ENCODE measurements at places on chromosomes 3 and 15.

GRCh38 chr3:41888368-41889076, 73.4 kb downstream of the ULK4 start:
- DNase-seq = no peak

DNA sequence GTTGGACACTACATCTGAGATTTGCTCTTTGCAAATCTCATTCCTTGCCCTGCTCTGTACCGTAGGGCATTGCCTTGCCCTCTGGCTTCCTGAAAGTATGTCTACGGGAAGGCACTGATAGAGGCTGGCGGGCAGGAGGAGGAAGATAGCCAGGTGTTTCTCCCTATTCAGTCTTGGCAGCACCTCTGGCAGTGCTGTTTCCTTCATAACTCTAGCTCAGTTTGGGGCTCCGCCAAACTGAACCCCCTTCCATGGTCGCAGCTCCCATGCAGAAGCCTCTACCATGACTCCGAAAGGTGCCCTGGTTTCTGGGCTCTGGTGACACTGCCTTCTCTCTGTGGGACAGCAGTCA, 122.3 kb upstream of the PRR20G start:
- DNase-seq = no peak

- no peak for DNase-seq
Observed at GRCh38 chr3:10164546-10165393, at the start of gene IRAK2. Gene IRAK2, plus strand, starts transcription at chr3:10164919. Its CDS starts 36 bp downstream, at chr3:10164955.

- no peak for DNase-seq
Observed at GRCh38 chr3:135125171-135125801, 330.2 kb downstream of the EPHB1 start.

- no peak for DNase-seq
Observed at GRCh38 chr3:38138349-38139190, at the start of gene MYD88. Gene MYD88, plus strand, starts transcription at chr3:38138661. Its CDS starts 40 bp downstream, at chr3:38138701.

DNA sequence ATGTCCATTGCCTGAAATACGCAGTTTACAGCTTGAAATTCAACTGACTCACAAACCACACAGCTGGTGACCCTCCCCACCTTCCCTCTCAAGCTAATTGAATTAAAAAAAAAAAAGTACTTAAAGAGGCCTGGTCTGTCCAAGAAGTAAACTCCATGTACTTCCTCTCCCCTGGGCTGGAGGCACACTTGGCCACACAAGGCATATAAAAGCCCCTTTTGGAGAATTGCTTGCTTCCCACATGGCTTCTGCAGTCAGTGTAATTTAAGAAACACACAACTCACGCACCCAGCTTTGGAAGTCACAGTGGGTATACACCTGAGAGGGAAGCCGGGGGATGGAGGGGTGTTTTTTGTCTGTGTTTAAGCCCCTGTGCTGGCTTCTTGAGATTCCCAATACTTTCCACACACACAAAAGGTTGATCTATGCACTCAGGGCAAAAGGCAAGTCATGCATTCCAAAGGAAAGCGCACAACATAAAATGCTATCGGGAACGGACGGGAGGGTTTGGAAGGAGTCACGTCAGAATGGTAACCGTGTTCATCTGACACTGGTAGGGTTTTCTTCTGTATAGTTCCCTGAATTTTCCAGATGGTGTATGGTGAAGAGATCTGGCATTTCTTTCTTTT, 106.6 kb upstream of the ALDH1A3 start:
- DNase-seq = no peak

DNA sequence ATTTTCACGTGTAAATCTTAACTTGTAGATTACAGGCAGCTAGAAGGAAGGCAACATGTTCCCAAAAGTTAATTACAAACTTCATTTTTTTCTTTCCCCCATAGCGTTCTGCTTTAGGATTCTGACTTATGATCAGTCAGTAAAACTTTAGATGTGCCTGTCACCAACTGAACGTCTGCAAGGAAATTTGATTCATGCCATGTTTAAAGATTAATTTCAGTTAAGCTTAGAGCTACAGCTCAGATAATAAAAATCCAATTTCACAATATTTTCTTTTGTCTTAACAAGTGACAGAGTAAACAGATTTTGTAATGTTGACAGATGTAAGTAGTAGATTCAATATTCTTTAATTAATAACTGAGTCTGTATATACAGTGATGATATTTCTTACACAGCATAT, 253.1 kb downstream of the NFKBIZ start:
- DNase-seq = no peak

- no peak for DNase-seq
Observed at GRCh38 chr3:65146179-65146578, 458.4 kb upstream of the ADAMTS9 start.

- DNase-seq = peak; percentile 55
Observed at GRCh38 chr3:194871143-194871863, 185.6 kb downstream of the FAM43A start.

- DNase-seq = no peak
Observed at GRCh38 chr15:44136991-44137477, 58.0 kb downstream of the FRMD5 start.

GRCh38 chr3:27345493-27345892, 23.7 kb downstream of the NEK10 start:
- no peak for DNase-seq

- no peak for DNase-seq
Observed at GRCh38 chr3:11991751-11992150, 12.4 kb upstream of the SYN2 start.

DNA sequence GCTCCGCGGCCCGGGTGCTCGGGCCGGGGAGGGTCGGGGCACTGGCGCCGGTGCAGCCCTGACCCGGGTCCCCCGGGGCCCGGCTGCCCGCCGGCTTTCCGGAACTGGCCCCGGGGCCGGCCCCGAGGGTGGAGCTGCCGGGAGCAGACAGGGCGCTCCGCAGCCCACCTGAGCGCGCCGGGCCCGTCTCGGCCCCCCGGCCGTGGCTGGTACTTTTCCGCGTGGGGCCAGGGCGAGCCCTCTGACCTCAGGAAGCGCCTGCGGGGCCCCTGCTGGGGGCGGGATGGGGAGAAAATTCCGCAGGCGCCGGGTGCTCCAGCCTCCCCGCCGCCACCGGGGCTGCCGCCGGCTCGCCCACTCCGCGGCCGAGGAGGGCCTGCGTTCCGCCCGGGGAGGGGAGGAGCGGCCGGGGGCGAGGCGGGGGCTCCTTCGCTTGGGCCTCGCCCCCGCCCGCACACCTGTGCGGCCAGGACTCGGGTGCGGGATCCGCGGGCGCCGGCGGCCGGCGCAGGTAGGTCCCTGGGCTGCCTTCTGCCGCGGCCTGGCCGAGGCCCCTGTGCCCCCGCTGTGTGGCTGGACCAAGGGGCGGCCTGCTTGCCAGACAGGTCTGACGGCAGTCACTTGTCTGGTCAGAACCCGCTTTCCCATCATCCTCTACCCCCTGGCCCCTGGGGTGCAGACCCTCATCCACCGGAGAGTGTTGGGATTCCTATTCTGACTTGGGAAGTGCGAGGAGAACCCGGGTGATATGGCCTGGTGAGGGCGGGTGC, 3.5 kb downstream of the FURIN start:
- DNase-seq = no peak

DNA sequence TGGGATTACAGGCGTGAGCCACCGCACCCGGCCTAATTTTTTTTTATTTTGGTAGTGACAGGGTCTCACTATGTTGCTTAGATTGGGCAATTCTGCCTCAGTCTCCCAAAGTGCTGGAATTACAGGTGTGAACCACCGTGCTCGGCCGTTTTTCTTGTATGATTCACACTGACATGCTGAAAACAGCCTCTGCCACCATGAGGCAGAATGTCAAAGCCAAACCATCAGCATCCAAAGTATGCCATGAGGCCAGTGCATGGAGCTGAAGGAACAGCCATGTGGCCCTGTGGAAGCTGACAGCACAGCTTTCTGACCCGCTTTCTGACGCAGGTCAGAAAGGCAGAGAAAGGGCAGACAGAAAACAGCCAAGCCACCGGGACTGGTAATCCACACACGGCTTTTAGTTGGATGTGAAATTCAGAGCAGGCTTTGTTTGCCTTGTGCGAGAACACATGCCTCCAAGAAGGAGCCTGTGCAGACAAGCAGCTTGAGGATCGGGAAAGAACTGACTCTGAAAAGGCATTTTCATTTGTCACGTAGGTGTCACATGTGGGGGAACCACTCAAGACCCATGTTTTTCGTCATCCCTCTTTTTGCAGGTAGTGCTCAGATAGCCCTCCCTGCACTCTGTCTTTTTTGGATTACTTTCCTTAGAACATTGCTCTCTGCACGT, 25.1 kb downstream of the XYLB start:
- no peak for DNase-seq

DNA sequence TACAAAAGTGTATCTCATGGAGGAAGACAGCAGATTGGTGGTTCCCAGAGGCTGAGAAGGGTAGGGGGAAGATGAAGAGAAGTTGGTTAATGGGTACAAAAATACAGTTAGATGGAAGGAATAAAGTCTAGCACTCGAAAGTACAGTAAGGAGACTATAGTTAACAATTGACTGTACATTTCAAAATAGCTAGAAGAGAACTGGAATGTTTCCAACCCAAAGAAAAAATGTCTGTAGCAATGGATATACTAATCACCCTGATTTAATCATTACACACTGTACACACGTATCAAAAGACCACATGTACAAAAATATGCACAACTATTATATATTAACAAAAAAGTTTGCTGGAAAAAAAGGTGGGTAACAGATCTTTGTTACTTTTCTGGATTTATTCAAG, 57.3 kb downstream of the THRB start:
- DNase-seq = no peak

DNA sequence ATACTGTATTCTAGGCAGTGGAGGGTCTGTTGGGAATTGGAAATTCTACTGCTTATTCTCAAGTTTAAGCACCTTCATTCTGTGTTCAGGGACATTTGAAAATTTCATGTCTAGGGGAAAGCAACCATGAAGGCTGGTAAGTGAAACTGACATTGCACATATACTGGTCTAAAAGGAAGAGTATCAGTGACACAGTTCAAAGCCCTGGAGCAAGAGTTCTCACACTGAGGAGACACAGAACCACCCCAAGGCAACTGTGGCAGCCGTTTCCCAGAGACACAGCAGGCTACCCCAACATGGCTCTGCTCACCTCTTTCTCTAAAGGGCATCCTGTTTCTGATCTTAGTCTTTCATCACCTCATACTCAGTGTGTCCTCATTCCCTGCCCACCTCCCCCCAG, 67.5 kb downstream of the KCNMB2 start:
- DNase-seq = no peak

DNA sequence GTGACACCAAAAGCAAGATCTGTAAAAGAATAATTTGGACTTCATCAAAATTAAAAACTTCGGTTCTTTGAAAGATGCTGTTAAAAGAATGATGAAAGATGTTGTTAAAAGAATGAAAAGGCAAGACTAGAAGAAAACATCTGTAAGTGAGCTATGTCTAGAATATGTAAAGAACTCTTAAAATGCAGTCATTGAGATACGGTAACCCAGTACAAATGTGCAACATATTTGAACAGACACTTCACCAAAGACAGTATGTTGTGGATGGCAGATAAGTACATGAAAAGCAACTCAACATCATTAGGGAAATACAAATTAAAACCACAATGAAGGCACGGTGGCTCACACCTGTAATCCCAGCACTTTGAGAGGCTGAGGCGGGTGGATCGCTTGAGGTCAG, 139.5 kb downstream of the LRIG1 start:
- DNase-seq = no peak

DNA sequence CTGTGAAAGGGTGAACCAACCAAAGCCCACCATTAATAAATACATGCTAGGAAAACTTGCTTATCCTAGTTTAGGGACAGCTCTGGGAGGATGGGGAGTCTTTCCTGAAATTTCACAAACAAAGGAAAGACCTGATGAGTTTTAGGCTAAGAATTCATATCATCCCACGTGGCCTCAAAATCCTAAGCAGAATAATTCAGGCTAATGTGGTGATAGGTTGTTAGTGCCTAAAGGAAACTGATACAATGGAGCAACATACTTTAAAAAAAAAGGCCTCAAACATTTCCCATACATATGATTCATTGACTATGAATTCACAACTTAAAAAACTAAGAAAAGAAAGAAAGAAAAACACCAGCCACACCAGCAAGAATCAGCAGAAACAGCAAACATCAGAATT, 126.9 kb upstream of the CNTN4 start:
- DNase-seq = no peak

DNA sequence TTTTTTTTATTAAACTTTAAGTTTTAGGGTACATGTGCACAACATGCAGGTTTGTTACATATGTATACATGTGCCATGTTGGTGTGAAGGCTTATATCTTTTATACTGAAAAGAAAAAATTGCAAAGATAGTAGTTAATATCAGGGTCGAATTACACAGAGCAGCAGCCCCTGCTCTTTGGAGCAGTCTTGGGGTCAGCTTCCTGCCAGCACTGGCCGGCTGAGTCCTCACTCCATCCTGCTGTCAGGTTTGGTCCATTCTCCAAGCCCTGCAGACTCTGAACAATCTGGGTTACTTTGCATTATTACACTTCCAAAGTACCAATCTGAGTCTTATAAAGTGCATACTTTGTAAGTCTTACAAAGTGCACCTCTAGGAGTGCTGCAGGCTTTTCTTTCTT, 66.0 kb downstream of the COL8A1 start:
- no peak for DNase-seq

GRCh38 chr3:16109929-16110328, 64.6 kb upstream of the GALNT15 start:
- DNase-seq = no peak

DNA sequence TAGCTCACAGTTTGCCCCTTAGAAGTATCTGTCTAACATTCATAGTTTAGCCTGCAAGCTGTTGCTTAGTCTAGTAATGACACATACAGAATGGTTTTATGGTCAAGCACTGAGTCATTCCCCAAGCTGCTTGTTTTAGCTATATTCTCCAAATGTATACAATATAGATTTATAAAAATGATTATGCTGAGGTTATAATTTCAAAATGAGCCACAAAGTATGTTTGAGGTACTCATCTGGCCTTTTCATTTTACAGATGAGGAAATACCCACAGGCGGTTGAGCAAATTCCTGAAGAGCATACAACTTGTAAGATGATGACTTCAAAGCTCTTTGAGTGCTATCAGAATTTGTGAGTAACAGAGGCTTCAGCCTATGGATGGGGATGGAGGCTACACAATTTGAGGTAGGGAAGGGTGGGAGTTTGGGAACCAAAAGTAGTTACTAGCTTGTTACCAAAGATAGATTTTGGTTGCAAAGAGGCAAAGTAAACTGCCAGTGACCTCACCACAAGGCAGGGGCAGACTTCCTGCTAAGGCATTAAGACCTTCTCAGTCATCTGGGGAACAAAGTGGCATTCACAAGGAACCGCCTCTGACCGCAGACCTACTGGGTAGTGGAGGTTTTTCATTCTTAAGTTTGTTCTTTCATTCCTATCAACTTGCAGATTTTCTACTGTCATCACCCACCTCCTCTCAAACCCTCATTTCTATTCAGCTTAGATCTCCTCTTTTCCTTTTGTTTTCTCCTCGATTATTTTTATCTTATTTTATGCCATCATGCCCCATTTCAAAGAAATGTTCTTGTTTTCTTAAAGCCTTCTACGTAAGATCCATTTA, 257.2 kb upstream of the NECTIN3 start:
- peak; percentile 59 for DNase-seq

DNA sequence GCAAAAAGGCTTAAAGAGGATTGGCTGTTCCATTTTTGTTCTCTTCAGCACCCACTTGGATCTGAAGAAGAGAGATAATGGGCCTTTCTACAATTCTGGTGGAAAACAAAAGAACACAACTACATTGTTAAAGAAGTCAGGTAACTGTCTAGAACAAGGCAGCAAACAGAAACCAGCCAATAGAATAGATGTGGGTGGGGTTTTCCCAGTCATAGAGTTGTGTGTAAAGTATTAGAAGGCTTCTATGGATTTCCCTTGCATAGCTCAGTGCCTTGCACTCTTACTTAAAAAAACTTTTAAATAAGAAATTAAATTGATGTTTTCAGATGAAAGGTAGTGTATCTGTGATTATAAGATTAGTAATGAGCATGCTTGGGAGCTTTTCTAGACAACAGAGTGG, 462.7 kb upstream of the ATP11B start:
- DNase-seq = no peak
